ENCODE measurements at places on chromosomes 3 and 15.

GRCh38 chr3:188802645-188803044 lies 369.1 kb upstream of the TPRG1 start:
- no peak for DNase-seq

DNA sequence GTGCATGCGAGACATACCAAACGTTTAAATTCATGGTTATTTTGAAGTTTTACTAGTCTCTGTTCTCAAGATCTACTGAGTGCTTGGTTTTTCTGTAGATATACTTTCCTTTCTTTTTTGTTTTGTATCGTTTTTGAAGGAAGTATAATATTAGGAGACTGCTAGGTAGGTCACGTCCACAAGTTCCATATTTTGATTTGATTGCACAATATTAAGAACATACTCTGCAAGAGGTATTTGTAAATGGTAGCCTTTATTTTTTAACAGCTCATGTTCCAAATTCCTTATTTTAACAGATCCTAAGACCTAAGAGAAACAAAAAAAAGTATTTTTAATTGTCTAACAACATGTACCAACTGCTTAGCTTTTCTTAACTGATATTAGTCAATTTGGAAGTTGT lies 156.7 kb downstream of the SERPINI1 start:
- no peak for DNase-seq

DNA sequence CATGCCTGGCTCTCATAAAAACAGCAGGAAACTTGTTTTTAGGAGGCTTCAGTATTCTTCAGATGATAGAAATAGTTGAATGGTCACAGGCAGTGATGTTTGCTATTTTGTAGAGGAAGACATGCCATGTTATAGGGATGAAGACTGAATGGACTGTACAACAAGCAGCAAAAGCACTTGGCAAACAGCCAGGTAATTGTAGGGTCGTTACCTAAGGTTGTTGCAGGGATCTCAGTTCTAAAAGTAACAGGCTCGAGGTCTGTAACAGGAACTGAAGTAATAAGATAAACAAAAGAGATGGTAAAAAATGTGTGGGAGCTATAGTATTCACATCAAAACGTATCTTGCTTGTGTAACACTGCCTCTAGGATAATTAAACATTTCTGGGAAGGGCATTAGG lies 116.3 kb downstream of the TFG start:
- no peak for DNase-seq

DNA sequence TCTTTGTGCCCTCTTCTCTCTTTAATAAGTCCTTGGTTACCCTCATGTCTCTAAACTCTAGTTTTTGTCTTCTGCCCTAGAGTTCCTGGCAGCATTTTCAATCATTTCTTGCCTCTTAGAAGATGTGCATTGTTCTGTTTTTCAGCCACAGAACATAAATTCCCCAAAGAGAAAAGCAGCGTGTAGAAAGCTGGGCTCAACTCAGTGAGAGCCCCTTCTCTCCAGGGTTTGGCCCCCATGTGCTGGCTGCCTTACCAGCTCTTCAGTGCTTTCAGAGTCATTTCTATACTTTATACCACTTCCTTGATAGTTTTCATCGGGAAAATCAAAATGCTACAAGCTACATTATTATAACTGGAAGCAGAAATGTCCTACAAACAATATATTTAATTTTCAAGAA lies 369.1 kb upstream of the GRM7 start:
- DNase-seq: no peak

DNA sequence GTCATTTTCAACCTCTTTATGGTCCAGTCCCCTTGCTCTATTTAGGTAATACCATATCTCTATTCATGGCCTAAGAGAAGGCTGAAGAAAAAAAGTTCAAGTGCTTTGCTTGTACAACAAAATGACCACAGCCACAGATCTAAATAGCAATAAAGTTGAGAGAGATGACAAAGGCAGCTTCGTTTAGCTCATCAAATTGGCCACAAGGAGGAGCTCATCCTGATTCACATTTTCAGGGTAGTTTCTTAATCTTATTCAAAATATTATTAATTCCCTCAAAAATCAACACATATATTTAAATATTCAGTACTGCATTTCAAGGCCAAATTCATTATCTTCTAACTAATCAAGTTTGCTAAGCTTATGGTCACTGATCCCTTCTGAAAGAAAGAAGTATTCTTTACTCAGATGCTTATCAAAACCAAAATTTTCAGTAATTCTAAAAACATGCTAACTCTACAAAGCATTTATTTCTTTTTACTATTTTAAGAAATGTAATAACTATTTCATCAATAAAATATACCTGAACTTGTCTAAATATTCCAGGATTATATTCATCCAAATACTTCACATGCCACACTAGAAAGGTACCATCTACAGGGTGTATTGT lies 85.5 kb downstream of the DMXL2 start:
- DNase-seq: no peak

- no peak for DNase-seq
Observed at GRCh38 chr3:87674397-87675161, 384.2 kb downstream of the CGGBP1 start.

DNA sequence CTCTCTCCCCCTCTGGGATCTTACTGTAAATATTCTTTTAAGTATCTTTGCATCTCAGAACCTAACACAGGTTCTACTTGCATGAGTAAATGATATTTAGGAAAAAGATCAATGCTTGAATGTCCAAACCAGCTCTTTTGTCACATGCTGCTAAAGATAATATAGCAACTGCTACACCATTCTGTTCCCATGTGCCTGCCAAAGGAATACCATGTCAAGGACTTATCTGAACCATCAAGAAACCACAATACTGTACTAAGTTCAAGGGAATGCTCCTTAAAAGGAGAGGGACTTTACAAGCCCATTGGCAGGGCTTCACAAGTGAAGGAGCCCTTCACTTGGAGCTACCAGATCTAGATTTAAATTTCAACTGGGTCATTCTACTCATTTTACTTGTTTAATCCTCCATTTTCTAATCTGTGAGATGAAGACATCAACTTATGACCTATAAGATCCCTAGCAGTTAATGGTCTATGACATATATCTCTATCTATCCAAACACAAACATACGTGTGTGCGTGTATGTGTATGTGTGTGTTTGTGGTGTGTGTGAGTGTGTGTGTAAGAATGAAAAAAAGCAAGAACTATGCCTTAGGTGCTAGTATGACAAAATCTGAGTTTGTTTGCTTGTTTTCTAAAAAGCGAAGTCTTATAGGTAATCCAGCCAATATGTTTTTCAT lies 13.0 kb upstream of the SEC62 start:
- peak; percentile 31 for DNase-seq

DNA sequence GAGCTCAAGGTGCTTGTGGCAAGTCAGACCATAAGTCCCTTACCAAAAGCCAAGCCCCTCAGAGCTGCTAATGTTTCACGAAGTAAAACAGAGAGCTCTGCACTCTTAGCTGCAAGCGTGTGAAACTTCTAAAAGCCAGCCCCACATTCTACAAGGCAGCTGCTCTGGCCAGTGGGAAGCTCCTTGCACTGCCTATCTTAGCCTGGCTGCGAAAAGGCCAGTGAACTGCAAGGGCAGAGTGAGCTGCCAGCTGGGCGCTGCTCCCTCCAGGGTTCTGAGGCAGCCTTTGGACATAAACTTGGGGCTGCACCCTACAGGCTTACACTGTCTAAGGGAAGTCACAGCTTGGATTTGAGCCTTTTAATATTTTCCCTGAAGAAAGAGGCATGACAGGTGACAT lies 2.2 kb upstream of the MUSTN1 start:
- no peak for DNase-seq

- DNase-seq: no peak
Observed at GRCh38 chr3:61875976-61876671, 314.8 kb downstream of the PTPRG start.

DNA sequence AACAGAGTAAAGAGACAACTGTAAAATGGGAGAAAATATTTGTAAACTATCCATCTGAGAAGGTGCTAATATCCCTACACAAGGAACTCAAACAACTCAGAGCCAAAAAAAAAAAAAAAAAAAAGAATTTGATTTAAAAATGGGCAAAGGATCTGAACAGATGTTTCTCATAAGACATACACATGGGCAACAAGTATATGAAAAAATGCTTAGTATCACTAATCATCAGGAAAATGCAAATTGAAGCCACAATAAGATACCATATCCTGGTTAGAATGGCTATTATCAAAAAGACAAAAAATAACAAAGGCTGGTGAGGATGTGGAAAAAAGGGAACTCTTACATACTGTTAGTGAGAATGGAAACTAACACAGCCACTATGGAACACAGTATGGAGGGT lies 36.2 kb downstream of the TXNRD3 start:
- DNase-seq: no peak

DNA sequence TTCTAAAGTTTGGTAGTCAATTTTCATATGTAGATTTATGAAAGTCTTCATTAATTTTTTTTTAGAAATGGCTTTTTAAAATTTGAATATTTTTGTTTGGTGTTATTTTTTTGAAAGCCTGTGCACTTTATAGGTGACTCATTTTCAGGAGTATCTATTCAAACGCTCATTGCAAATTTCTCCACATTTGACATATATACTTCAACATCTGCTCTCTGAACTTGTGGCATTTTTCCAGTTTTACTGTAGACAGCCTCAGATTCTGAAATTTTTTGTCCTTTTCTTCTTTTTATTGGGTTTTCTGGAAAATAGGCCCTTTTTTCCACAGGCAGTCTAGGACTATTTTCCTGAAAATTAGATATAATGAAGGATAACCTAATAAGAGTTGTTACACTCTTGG lies 396.6 kb downstream of the RBMS3 start:
- DNase-seq: no peak

- peak; percentile 70 for DNase-seq
Observed at GRCh38 chr3:129383292-129383860, 45.1 kb downstream of the EFCAB12 start.

GRCh38 chr3:73954506-73954905 lies 329.8 kb upstream of the PDZRN3 start:
- DNase-seq: no peak

GRCh38 chr3:147391781-147392624 lies 14.3 kb downstream of the ZIC4 start:
- no peak for DNase-seq

GRCh38 chr15:84864444-84864795 lies 20.0 kb upstream of the SLC28A1 start:
- no peak for DNase-seq

DNA sequence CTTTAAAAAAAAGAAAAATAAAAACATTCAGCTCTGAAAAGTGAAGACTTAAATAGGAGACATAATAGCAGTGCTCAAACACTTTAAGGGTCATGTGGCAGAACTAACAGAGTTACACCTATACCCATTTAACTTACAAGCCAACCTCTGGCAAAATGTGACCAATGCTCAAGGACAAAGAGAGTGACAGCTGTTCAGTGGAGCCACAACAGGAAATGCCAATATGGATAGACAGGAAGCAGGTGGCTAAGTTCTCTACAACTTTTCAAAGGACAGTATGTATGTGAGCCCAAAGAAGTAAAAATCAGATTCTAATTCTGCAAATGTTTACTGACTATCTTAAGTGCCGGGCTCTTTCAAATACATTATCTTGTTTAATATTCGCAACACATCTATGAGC lies 3.4 kb downstream of the TMCC1 start:
- DNase-seq: peak; percentile 73

GRCh38 chr15:92990031-92990430 lies 89.9 kb downstream of the CHD2 start:
- no peak for DNase-seq

- DNase-seq: peak; percentile 18
Observed at GRCh38 chr15:38414357-38414756, 39.6 kb upstream of the FAM98B start.

DNA sequence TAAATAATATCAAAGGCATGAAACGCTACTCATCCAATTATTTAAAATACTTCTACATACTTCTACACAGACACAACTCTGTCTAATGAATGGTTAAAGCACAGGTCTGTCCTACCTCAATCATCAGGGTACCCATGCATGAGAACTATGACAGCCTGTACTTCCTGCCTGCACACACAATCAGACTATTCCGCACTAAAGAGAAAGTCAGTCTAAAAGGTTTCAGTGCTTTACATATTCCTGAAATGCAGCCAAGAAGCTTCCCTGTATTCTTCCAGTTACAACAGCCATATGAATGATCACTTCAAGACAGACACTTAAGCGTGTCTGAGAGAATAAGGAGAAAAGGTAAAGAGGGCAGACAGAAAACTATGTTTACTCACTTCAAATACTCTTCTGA lies 58.8 kb downstream of the TUBGCP4 start:
- DNase-seq: no peak

GRCh38 chr3:109569135-109569846 lies 231.9 kb upstream of the DPPA4 start:
- no peak for DNase-seq

- peak; percentile 58 for DNase-seq
Observed at GRCh38 chr3:71064956-71065763, 518.4 kb downstream of the FOXP1 start.

GRCh38 chr15:25717457-25718168 lies 145.5 kb downstream of the ATP10A start:
- DNase-seq: no peak

- DNase-seq: peak; percentile 23
Observed at GRCh38 chr3:184546252-184546651, 15.3 kb upstream of the EPHB3 start.

GRCh38 chr3:36918050-36918449 lies 26.8 kb downstream of the TRANK1 start:
- DNase-seq: no peak

GRCh38 chr3:53202331-53203015 lies 41.5 kb downstream of the PRKCD start:
- no peak for DNase-seq

DNA sequence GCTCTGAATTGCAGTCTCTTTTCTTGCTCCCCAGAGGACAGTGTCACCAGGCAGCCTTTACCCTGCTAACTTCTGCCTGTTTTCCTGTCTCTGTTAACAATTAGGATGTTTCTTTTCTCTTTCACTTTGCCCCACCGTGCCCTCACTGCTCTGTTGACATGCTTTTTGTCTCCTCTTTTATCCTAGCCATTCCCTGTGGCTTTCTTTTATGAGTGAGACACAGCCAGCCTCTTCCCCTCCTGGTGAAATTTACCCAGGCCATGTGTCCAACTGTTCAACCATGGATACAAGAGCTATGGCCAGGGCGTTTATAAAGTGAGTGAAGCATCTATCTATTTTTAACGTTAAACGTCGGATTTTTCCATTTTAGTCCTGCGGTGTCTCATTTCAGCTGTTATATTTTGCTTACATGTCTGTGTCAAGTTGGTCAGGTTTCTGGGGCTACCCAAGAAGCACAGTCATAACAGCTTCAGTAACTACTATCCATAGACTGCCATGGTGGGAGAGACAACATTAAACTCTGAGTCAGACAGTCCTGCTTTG lies 443.2 kb upstream of the AZI2 start:
- no peak for DNase-seq

GRCh38 chr15:79496838-79497237 lies 64.7 kb downstream of the MINAR1 start:
- no peak for DNase-seq

- DNase-seq: no peak
Observed at GRCh38 chr15:35308802-35309201, 223.7 kb upstream of the NANOGP8 start.

GRCh38 chr15:82146990-82147461 lies 101.2 kb upstream of the MEX3B start:
- DNase-seq: no peak

- no peak for DNase-seq
Observed at GRCh38 chr15:82647045-82647834, at the start of gene CPEB1. TSS of gene CPEB1 (minus strand) at chr15:82647363. CDS start at chr15:82628459, 18,904 bp downstream.

GRCh38 chr3:113559009-113559408 lies 26.7 kb downstream of the SIDT1 start:
- no peak for DNase-seq
